Right ventricle myocardium superior (tissue), 1 donor: ENCODE measurements at places on chromosomes 5 and 9.

DNA sequence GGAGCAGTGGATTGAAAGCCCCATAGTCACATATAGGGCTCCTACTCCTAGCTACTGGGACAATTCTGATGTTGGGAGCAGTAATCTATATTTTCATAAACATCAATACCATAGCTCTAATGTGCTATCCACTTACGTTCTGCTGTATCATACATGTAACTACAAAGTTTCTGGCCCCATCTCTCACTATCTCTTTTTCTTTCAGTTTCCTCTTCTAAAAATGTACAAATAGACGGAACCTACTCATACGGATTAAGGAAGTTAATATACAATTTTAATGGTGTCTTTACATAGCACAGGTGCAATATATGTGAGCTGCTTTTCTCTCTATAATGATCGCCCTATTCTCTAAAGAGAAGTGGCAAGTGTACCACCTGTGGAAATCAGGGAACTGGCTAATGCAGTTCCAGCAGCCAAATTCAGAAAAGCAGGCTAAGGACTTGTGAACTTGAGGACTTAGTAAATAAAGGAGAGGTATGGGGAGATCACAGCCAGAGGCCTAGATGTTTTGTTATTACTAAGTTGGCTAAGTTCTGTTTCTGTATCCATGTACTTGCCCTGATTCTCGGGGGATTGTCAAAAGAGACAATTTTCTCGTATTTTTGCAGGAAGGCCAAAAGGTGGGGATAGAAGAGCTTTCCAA lies 1021.9 kb downstream of the CDH12 start:
- DNase-seq: no peak

GRCh38 chr5:62308439-62308838 lies 2.4 kb downstream of the KIF2A start:
- DNase-seq: no peak

DNA sequence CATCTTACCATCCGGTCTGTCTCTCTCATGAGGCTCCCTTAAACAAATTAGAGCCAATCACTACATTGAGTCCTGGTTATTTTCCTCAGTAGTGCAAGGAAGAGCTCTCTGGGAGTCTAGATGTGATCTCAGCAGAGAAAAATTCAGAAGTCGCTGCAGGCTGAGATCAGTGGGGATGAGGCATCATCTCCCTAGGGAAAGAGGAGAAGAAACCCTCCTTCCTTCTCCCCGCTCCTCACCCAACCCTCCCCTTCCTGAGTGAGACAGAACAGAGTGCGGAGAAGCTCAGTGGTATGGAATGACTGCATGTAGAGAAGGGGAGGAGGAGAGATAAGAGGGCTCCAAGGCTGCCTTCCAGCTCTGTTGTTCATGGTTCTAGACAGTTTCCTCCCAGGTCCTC lies 80.5 kb downstream of the PAPPA start:
- DNase-seq: no peak

GRCh38 chr5:143340891-143341685 lies 62.4 kb downstream of the NR3C1 start:
- DNase-seq: no peak

DNA sequence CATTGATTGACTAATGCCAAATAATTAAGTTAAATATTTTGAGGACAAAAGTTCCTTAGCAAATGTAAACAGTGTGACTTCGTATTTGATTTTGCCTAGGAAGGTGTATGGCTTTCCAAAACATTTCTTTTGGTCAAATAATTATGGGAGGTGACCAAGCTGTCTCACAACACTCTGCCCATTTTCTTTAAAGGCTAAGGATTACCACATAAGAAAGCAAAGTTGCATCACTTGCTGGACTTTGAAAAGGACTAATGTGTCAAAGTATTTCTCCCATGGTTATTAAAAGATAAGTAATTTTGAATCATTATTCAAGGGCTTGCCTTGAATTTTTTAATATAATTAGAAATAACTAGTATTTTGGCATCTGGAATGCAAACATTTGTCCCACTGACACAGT lies 74.7 kb downstream of the HAPLN1 start:
- no peak for DNase-seq

- no peak for DNase-seq
Observed at GRCh38 chr5:16902846-16903245, 33.2 kb downstream of the MYO10 start.

- DNase-seq: no peak
Observed at GRCh38 chr5:157576678-157577077, 1.1 kb upstream of the ADAM19 start.

DNA sequence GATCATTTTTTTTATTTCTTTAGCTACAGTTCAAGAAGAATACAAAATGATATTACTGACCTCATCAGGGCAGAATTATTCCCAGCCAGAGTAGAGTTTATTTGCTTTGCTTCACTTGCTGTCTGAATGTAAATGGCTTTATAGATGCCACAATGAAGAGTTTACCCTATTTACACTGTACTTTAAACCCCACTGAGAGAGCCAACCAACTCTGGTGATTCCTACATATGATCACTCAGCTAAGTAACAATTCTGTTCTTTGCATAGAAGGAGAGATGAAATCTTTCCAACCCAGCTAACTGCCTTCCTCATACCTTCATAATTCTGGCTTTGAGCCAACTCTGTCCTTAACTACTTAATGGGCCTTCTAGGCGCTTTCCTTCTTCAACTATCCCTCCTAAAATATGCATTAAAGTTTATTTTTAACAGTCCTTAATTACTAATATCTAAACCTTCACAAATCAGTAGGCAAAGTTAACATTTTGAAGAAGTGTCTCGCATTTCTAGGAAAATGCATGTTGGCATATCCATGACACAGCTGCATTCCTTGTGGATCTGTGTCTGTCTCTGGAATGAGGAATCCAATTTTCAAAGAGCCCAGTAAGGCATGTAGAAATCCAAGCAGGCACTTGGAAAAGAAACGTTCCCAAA lies 284.8 kb upstream of the GRAMD2B start:
- no peak for DNase-seq

GRCh38 chr9:121210536-121210935 lies 8.9 kb upstream of the RAB14 start:
- DNase-seq: no peak

GRCh38 chr9:4079906-4080305 lies 220.0 kb downstream of the GLIS3 start:
- DNase-seq: no peak

- DNase-seq: no peak
Observed at GRCh38 chr9:37446401-37446800, 18.8 kb downstream of the ZBTB5 start.

DNA sequence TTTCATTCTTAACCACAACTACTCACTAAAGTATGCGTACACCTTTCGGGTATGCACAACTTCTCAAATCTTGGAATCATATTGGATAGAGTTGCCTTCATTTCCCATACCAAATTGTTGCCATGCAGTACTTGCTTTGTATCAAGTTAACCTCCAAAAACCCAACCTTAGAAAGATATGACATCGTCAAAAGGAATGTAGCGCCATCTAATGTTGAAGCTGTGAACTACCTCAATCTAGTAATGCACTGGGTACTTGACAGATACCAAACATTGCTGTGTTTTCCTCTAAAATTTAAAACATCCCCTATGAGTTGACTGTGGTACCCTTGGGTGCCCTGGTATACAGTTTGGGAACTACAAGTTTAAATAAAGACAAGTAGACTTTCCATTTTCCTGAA lies 318.4 kb downstream of the ARL15 start:
- DNase-seq: no peak

- no peak for DNase-seq
Observed at GRCh38 chr9:86300701-86301100, 18.4 kb upstream of the ISCA1 start.

DNA sequence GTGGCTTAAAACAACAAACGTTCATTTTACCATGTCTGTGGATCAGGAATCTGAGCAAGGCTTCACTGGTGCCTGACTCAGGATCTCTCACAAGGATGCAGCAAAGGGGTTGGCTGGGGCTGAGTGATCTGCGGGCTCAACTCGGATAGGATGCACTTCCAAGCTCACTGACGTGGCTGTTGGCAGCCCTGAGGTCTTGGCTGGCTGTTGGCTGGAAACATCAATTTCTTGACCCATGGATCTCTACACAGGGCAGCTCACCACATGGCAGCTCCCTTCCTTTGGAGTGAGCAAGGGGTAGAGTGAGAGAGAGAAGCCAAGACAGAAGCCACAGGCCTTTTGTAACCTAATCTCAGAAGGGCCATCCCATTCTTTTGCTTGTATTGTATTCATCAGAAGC lies 202.1 kb downstream of the NXNL2 start:
- no peak for DNase-seq

DNA sequence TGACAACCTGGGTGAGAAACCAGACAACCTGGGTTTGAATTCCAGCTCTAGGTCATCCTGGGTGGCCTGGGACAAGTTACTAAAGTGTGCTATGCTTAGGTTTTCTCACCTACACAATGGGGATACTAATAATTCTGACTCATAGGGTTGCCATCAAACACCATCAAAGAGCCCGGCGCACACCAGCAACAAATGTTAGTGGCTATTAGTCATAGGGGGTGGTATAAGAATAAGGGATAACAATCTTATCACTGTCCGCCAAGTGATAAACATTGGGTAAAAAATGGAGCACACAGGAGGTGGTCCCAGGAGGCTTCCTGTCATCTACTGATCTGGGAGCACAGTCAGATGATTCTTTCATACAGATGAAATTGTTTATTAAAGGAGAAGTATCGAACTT lies 61.4 kb upstream of the AFAP1L1 start:
- DNase-seq: no peak

GRCh38 chr9:110329639-110330230 lies 7.9 kb downstream of the TXNDC8 start:
- no peak for DNase-seq

DNA sequence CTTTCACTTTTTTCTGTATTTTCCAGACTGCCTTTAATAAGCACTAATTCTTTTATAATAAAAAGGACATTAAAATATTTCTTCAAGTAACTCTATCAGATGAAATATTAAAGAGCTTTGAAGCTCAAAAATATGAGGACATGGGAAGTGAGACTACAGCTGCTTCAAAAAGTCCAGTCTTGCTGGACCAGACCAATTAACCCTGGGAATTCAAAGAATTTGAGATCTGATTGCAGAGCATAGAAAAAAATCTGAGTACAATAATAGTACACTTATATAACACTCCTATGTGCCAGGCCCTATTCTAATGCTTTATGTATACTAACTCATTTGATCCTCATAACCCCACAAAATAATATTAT lies 9.8 kb downstream of the TMEM245 start:
- no peak for DNase-seq

DNA sequence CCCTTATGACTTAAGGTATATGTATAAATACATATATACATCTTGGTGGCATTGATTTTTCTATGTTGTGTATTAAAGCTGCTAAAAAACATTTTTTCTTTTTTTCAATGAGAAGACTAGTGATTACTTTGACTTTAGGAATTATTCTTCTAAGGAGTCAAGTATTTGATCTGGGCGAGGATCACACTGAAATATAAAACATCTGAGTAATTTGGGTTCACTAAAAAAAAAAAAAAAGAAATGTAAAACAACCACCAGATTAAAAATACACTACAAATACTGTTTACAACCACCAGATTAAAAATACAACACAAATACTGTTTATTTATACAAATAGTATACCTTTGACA lies 9.0 kb downstream of the UBAP1 start:
- no peak for DNase-seq

GRCh38 chr5:150505041-150505511 lies 2.9 kb upstream of the NDST1 start:
- DNase-seq: no peak

DNA sequence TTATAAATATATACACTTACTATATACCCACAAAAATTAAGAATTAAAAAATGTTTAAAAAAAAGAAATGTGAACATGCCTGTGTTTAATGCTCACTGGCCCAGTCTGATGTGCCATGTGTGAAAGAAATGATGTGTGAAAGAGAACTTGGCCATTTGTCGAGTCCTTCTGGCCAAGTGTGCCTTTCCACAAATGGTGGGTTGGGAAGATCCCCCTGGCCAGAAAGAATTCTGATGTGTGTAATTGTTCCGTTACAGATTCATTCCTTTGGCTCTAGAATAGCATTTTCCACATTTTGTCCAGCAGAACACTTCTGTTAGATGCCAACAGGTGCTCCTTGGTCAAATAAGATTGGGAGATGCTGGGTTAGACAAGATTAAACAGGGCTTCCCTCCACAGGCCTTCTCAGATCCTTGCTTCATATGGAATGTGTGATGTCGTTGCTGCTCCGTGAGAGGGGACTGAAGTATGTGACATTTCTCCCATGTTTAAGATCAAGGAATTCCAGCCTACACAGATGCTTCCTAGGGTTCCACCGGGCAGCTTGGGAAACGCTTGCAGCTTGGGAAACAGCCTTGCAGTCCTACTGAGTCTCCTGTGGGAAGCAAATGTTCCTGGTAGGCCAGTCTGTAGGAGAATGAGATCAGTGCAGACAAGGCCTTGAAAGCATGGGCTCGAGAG lies 32.1 kb downstream of the GDNF start:
- no peak for DNase-seq

DNA sequence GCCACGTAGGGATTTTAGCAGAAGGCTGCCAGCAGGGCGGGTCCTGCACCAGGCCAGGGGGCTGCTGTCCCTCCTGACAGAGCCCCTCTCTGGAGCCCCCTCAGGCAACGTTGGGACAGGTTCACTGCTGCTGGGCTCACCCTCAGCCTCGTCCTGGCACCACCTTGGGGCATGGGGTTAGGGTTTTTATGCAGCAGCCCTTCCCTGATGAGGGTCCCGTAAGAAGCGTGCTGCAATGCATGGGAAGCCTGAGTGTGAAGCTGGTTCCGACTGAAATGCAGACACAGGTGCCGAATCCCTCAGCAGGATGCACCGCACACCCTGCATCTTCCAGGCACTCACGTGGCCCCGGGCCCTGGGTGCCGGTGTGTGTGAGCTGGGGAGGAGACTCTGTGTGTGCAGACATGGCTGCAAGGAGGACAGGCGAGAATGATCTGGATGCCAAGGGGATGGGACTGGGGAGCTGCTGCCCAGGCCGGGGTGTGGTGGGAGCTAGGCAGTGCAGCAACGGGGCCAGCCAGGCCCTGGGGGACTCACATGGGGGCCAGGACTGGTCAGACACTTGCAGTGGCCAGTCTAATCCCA lies 27.1 kb downstream of the ZDHHC11B start:
- DNase-seq: no peak

GRCh38 chr9:37956904-37957663 lies 53.2 kb upstream of the SLC25A51 start:
- DNase-seq: no peak

- no peak for DNase-seq
Observed at GRCh38 chr5:167030500-167031120, 1260.8 kb upstream of the WWC1 start.

DNA sequence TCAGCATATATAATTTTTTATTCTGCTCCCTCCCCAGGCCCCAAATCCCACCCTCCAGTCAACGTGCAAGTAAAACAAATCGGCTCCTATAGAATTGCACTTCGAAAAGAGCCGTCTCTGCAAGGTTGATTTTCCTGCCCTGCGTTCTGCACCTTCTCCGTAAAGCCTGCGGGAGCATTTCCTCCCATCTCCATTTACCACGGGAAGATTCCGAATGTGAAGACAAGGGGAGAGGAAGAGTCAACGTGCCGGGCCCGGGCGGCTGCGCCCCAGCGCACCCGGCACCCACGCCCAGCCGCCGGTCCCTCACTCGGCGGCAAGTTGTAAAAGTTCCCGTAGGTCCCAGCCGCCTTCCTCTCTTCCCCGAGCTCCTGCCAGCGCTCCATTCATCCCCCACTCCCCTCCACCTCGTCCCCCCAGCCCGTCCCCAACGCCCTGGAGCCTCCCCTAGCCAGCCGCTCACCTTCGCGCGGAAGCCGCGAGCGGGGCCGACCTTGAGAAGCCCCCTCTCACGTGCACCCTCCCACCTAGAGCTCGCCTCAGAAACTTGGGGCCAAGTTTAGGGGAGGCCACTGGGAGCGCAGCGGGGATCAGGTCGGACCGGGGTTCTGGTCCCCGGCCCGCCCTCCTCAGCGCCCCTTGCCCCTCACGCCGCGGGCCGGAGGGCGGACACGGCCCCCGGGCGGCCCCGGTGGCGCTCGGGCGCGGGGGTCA lies 431 bp downstream of the BNC2 start:
- DNase-seq: no peak
